Activated T-cell treated with anti-CD3 and anti-CD28 coated beads for 48 hours (primary cell): ENCODE measurements at places on chromosomes 4 and X.

DNA sequence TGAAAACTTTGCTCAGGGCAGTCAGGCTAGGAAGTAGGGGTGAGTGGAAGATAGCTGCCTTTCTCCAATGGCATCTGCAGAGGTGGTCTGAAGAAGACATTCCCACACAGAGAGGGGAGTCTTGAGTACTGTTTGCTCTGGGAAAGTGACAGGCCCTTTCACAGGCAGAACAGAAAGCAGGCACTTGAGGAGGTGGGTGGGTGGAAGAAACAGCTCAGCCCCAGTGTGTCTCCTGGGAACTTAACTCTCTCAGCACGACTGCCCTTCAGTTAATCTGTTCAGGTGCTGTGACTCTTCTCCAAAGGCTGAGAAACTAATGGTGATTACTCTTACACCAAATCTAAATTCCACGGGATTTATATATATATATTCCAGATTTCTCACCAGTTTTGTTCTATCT, 28.3 kb downstream of the ENOPH1 start:
- DNase-seq, result no peak

- DNase-seq, result no peak
Observed at GRCh38 chr4:189305500-189305899, 635.2 kb upstream of the FRG1 start.

DNA sequence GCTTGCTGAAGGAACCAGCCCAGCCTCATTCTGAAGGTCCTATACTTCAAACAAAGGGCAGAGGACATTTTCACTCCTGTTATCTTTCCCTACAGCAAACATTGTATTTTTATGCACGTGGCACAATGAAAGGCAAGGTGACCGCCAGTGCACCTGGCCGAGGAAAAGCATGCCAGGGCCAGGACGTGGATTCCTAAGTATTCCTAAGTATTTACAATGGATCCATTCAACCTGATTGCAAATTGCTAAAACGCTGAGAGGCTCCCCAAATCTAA, 127.9 kb upstream of the FTHL17 start:
- no peak for DNase-seq

- DNase-seq, result no peak
Observed at GRCh38 chr4:100169491-100170485, 20.5 kb downstream of the DDIT4L start.

DNA sequence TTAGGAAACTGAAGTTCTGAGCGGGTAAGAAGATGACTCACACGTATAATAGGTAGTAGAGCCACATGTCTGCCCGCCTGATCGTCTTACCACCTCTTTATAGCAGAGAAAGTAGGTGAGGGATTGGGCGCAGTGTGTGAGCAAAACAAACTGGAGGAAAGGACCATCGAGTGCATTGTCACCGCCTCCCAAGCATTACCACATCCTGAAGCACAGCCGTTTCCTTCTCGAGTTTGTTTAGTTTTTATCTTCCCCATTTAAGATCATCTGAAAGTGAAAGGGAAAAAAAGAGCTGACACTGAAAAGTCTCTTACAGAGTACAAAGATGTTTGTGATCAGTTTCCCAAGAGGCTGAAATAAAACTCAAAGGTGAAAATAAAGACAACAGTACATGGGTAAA, 14.8 kb downstream of the PDK3 start:
- peak; percentile 39 for DNase-seq

DNA sequence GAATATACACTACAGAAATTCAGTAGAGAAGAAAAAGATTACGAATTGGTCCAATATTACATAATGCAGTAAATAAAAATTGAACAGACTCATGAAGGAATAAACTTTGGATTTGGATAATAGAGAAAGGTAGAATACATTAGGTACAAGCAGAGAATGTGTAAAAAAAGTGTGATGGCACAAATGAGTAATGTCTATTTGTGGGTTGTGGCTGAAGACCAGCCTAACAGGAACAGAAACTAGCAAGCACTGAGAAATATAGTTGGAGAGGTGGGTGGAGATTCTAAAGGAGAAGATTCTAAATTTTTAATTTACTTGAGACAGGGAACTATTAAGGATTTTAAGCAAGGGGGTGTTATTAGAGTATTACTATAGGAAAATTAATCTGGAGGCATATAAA, 15.2 kb upstream of the CLOCK start:
- no peak for DNase-seq

DNA sequence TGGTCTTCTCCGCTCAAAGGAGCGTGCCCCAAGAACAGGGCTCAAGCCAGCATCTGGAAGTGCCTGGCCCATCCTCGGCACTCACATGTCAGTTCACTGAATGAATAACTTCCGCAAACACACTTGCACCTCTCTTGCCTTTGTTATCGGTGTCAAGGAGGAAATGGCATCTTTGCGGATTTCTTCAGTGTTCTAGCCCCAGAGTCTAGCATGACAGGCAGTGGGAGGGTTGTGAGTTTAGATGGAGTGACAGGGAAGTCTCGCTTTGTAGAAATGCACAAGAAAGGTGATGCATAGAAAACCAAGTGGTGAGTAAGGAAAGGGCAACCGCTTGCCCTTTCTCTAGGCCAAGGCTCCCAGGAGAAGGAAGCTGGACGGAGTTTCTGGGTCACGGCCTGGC, 17.6 kb upstream of the MECP2 start:
- no peak for DNase-seq

GRCh38 chr4:83490876-83491450, 6.1 kb upstream of the ABRAXAS1 start:
- DNase-seq, result no peak

DNA sequence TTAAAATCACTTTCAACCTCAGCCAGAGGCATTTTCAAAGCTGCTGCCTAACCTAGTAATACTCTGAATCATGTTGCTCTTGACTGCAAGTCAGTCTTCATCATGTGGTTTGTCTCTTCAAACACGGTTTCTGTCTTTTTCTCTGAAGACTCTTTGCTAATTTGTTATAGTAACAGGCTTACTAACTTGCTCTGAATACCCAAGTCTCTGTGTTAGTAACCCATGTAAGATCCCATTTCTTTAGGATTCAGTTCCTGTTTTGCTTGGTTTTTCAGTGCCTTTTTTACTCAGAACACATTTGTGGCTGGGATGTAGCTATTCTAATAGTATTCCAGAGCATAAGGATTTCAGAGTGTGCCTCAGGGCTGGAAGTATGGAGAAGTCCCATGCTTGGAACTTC, 1450.6 kb upstream of the IGFBP7 start:
- DNase-seq, result no peak

DNA sequence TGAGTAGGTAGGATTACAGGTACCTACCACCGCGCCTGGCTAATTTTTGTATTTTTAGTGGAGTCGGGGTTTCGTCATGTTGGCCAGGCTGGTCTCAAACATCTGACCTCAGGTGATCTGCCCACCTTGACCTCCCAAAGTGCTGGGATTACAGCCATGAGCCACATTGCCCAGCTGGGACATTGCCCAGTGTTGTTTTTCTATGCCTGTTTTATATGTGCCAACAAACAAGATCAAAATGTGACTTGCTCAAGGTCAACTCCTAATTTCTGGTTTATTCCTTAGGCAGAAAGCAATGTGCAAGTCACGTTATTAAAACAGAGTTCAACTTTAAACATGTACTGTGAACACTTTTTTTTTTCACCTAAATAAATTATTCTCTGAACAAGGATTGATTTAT, 2.7 kb downstream of the LRIT3 start:
- no peak for DNase-seq

- no peak for DNase-seq
Observed at GRCh38 chrX:11059933-11060332, 51.2 kb upstream of the HCCS start.

DNA sequence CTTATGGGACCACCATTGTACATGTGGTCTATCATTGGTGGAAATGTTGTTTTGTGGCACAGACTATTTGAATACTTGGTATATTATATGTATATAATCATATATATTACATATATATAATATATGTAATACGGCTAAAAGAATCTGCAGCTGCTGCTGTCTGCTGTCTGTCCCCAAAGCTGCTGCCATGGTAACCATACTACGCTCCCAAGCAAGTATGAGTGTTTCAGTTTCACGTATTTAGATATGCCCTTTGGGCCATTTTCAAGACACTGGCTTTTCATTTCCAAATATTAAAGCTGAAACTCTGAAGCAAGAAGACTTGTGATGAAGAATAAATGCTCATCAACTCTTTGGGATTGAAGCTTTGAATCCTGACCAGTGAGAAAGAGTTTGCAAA, 42.0 kb upstream of the ARSJ start:
- no peak for DNase-seq

DNA sequence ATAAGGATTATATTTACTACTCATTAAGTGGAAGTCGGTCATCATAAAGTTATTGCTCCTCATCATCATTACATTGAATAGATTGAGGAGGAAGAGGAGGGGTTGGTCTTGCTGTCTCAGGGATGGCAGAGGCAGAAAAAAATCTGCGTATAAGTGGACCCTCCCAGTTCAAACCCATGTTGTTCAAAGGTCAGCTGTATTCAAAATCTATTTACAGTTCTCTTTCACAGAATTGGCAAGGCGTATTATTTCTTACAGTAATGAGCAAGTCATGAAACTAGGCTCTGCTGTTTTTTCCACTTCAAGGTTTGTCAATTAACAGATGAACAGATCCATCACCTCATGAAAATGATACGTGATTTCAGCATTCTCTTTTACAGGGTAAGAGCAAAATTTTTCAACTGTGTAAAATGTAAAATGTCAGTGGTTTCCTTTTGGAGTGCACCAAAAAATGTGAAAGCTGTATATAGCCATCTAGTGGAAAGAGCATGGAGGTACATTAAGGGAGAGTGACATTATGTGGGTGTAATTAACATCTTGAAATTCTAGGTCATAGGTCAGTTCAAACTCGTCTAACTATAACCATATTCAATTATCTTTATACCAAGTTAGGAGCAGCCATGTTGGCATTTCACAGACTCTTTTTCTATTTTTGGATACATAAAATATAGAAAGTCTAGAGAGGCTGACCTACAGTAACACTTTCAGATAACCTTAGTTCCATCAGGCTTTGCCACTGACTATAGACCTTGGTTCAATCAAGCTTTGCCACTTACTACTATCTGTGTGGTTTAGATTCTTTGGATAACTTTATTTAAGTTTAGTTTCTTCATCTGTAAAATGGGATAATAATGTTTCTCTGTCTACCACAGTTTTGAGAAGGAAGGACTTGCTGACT, 30.1 kb downstream of the NEIL3 start:
- DNase-seq, result no peak

DNA sequence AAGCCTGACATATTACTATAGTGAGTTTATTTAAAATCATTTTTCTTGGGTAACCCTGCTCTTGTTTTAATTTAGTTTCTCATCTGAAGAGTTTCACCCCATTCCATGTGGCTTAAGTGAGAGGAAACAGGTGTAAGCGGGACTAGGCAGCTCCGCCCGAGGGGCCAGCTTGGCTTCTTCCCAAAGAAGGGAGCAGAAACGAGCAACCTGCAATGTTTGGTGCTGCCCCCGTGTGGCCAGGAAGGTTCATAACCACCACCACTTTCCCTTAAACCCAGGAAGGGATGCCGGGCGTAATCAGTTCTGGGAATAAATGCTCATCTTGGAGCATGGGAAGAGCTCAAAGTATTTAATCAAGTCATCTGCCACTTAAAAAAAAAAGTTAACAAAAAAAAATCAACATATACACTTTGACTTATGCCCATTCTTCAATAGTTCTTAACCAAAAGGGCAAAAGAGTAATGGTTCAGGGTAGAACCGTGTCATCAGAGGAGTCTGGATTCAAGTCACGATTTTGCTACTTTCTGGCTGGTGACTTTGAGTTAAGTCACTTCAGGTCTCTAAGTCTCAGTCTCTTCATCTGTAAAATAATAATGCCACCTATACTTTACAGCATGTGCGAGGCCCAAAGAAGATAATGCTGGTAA, 147.9 kb downstream of the NSUN7 start:
- DNase-seq, result peak; percentile 57

DNA sequence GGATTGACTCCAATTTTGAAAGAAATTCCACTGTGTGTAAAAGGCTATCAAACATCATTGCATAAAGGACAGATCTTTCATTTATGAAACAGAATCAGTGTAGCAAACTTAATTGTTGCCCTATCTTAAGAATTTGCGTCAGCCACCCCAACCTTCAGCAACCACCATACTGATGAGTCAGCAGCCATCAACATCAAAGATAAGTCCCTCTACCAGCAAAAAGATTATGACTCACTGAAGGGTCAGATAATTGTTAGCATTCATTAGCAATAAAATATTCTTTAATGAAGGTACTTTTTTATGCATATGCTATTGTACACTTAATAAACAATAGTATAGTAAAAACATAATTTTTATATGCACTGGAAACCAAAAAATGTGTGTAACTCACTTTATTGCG, 15.8 kb upstream of the GRSF1 start:
- DNase-seq, result no peak

DNA sequence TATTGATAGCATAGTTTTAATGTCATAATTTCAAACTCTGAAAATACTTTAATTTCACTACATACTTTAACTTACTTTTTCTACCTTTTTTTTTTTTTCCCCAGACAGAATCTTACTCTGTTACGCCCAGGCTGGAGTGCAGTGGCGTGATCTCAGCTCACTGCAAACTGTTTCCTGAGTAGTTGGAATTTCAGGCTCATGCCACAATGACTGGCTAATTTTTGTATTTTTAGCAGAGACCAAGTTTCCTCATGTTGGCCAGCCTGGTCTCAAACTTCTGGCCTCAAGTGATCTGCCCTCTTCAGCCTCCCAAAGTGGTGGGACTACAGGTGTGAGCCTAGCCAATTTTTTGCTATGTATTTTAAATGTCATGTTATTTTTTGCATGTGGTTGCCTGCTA, 741.6 kb downstream of the TRAM1L1 start:
- no peak for DNase-seq

DNA sequence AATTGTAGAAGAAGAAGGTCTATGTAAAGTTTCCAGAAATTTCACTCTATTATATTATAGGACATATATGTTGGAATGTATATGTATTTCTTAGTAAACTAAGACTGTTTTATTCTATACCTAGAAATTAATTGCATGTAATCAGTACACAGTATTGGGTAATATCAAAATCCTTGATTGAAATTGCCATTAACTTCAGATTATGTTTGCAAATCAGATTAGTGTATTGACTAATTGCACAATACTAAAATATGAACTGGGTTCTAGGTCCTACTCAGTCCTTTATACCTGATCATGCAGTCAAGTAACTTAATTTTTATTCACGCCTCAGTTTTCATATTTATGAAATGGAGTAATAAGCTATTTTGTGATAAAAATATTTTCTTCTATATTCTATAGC, 950.3 kb upstream of the ADGRL3 start:
- DNase-seq, result no peak

DNA sequence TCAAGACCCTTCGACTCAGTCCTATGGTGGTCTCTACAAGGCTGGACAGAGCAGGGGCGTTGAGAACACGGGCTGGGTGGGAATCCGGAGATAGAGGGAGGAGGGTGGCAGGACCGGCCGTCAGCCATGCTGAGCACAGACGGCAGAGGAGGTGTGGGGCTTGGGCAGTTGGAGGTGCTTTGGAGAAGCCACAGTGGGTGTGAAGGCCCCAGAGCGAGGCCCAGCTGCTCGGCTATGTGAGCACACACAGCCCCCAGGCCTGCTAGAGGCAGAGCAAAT, 4.2 kb downstream of the PDE6B start:
- DNase-seq, result no peak

- no peak for DNase-seq
Observed at GRCh38 chr4:168508683-168509082, 11.8 kb downstream of the PALLD start.

- DNase-seq, result no peak
Observed at GRCh38 chrX:153687121-153688039, at the start of gene SLC6A8. Gene SLC6A8, plus strand, starts transcription at chrX:153687926. Its CDS starts 649 bp downstream, at chrX:153688575.

- DNase-seq, result no peak
Observed at GRCh38 chr4:100566396-100566795, 48.6 kb upstream of the EMCN start.
